ENCODE measurements at places on chromosomes 4 and X.

GRCh38 chr4:10734697-10735096 lies 50.1 kb upstream of the CLNK start:
- no peak for DNase-seq

GRCh38 chr4:102552781-102553180 lies 51.6 kb downstream of the NFKB1 start:
- no peak for DNase-seq

DNA sequence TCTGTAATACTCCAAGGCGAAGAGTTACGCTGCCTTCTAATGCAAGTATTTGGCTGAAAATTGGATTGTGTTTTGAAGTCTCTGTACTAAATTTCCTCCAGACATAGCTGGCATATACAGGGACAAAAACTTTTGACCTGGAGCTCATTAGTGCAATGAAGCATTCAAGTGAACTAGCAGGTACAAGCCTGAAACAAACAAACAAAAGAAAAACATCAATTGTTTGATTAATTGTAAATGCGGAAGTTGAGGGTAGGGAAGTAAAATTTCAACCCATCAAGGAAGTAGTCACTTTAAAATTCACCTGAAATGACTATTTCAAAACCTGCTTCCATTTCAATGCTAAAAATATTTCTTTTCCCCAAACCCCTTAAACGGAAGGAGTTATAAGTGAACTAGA lies 516.3 kb upstream of the ATOH1 start:
- DNase-seq: no peak

GRCh38 chrX:24245202-24245601 lies 68.7 kb downstream of the SUPT20HL2 start:
- no peak for DNase-seq

DNA sequence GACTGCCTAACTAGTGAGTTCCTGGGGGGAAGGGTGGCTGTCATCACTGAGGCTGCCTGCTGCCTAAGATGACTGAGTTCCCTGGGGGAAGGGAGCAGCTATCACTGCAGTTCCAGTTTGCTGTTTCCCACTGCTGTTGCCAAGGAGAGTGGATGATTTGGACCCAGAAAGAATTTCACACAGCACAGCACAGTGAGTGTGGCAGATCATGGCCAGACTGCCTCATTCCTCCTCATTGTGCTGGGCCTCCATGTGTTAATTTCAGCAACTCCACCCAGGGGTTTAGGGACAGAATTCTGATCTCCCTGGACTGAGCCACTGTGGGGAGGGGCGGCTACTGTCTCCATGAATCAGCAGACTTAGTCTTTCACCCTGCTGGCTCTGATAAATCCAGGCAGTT lies 125.0 kb downstream of the TEX13C start:
- no peak for DNase-seq

DNA sequence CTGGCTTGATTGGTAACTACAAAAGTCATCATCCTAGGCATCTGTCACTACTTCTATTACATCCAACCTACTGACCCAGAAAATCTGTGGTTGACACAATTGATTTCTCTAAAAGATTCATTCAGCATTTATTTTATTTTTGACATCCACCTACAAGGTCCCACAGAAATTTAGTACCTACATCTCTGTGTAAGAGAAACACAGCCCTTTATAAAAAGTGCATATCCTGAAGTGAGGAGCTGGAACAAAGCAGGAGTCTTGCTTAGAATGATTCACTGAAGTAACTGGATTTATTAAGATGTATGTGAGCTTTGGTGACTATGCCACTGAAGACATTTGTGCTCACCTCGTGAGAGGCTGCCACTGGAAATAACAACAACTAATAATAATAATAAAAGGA lies 391.0 kb downstream of the GPAT3 start:
- no peak for DNase-seq

DNA sequence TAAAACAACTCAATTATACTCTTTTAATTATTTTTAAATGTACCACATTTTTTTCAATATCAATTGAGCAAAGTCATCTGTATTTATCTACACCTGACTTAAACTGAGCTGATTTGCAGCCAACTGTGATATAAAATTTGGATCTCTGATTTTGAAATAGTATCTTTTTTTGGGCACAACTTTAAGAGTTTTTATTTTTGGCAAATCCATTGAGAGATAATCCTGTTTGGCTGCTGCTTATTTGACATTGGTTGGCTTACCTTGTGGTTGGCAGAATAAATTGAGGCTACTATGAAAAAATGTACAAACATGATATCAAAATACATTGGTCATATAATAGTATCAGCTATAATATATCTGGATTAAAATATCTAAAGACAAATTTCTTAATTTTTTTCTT lies 656.0 kb upstream of the NDST4 start:
- DNase-seq: no peak

DNA sequence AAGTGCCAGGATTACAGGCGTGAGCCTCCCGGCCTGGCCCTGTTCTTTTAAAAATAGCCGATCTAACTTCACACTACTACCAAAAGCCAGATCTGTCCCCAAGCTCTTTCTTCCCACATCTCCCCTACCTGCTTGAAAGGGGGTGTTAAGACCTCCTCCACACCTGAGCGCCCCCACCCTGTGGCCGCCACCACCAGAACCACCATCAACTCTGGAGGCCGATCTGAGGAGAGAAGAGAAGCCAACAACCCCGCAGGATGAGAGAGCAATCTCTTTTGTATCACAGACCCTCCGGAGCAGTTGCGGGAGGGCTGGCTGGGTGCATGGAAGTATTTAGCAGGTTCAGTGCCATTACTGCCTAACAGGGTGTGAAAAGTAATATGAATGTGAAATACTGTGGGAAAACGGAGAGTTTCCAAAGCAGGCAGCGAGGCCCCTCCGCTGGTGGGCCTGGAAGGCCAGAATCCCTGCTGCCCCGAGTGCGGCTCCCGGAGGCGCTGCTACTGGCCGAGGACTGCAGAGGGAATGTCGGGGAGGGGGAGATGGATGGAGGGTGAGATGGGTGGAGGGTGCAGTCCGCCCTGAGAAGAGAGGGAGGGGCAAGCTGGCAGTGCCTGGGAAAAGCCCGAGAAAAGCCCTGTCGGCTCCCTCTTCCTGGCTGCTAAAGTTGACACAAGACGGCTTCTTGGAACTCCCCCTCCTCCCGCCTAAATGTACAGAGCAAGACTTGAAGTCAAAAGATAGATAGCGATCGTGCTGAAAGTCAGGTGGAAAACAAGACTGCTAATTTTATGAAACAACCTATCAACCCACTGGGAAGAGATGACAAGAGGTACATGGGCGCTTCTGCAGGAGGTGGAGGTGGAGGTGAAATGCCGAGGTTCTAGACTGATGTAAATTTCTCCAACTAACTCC lies 22.3 kb downstream of the HAND2 start:
- no peak for DNase-seq

DNA sequence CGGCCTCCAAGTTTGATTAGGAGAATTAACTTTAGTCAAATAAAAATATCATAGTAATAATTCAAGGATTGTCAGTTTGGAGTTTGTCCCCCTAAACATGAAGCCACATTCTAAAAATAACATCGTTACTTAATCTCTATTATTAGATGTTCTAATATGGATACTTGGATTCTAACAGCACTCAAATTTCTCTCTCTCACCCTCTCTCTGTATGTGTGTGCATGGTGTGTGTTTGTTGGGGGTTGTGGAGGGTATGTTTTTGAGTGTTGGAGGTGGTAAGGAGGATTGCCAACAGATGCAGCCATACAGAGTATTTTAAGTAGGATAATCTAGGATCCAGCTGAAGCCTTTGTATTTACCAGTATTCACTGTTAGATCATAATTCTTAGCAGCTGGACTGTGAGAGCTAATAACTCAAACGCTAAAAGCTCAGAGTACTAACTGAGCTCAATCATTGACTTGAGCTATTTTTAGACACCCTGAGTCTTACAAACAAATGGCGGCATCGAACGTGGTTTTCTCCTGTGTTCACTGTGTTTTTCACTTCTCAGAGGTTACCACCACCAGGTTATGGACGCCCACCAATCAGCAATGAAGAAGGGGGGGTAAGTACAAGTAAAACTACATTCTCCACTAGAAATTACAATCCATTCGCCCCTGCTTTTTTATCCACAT lies 8.8 kb downstream of the ENAM start:
- DNase-seq: no peak

- no peak for DNase-seq
These were observed 93.1 kb downstream of the GPC3 start for GRCh38 chrX:133892337-133892736.

- DNase-seq: no peak
These were observed 111.7 kb downstream of the LINC00632 start for GRCh38 chrX:140821280-140821679.

DNA sequence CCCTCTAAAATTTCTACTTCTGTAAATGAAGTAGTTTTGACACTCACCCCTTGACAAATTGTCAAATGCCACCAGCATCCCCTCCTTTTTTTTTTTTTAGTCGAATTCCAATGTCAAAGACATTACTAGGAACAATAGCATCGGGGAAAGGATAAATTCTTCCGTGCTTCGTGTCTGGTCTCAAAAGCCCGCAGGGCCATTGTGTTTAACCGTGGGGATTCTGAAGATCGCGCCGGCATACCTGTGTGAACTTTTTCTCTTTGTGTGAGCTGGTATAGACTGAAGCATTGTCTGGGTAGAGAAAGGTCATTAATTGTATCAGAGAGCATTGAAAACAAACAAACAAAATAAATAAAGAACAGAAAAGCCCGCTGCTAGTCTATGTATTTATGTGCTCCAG lies 313.9 kb downstream of the ASMT start:
- no peak for DNase-seq

GRCh38 chrX:150693725-150694574 lies 754 bp downstream of the MTMR1 start:
- peak; percentile 74 for DNase-seq

- no peak for DNase-seq
These were observed 31.1 kb upstream of the RXFP1 start for GRCh38 chr4:158490629-158491028.

GRCh38 chr4:4607336-4608213 lies 65.7 kb upstream of the STX18 start:
- DNase-seq: no peak

GRCh38 chr4:52407545-52407944 lies 251.6 kb downstream of the USP46 start:
- no peak for DNase-seq

DNA sequence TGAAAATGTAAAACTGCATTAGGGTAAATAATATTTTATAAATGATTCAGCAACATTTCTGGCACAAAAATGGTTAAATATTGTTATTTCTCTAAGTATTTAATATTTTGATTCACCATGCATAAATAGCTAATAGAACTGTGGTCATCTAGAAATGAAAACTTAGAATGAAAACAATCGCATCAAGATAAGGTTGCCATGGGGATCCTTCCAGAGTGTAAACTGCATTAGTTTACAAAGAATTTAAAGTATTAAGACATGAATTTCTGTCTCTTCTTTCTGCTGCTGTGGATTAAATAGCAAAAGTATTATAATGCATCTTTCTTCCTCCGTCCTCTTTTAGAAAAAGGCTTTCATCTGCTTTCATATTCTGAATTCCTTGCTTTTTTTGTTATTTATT lies 1064.6 kb upstream of the SLIT2 start:
- no peak for DNase-seq

GRCh38 chrX:16202943-16203342 lies 35.7 kb downstream of the MAGEB17 start:
- no peak for DNase-seq

GRCh38 chr4:187993827-187994226 lies 1.7 kb upstream of the ZFP42 start:
- DNase-seq: no peak

DNA sequence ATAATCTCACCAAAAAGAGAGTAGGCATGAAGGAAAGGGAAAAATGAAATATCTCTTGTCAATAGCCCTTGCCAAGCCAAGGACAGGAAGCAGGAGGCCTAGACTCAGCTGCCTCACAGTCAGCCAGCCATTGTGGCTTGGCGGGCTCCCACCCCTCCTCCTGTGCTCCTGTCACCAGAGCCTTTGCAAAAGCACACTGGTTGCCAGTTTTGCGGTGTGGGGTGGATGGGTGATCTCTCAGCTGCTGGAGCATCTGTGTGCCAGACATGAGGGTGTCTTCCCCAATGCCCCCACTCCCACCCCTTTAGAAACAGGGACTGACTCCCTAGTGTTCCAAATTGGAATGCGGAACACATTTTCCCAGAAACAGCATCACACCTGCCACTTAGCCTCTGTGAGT lies 26.1 kb downstream of the ARHGEF6 start:
- no peak for DNase-seq
